ENCODE measurements at places on chromosomes 11 and 22. TPM values are rescaled to one million over a fixed set of nuclear protein-coding genes. Genes with fewer than 3 reads are reported as not detected.
A peak's percentile ranks its signal among the peaks of the same experiment; 100 is the strongest.

DNA sequence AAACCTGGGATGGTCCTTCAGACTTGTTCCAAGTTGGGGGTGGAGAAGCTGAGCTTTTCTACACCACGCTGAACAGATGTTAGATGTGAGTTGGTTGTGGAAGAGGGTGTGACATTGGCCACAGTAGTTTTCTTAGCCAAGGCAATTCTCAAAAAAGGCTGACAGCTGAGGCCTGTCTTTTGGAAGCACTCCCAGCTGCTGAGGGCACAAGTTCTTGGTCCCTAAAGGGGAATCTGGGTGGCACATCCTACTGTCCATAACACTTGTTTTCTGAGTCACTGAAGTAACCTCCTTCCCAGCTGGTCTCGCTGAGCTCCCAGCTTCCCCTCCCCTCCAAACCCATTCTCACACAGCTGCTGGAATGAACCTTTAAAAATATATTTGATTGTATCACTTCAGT lies 375.7 kb upstream of the KIRREL3 start:
- H3K4me3 ChIP-seq = no peak overlapping the region
- H3K27ac ChIP-seq = no peak overlapping the region
- no peaks in the 10 kb centered on the region for H3K4me1 ChIP-seq
- no peaks in the 10 kb centered on the region for H3K36me3 ChIP-seq
- H3K27me3 ChIP-seq = no peaks in the 10 kb centered on the region
- peak; percentile 40 for DNase-seq

DNA sequence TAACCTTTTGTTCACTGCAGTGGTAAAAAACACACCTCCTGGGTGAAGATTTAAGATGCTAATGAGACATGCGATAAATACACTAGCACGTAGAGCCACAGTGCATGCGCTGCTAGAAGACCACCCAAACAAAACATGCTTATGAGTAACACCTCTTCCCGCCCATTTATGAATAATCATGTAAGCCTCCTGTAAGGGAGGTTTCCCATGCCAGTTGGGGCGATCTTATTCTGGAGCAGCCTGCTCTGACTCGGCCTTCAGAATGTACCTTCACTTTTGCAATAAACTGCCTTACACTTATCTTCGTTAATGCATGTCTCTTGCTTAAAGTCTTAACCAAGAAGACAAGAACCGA lies 18.1 kb upstream of the SCARF2 start:
- peaks cover 12% of the 10 kb centered on the region for H3K4me1 ChIP-seq
- peaks cover 21% of the 10 kb centered on the region for H3K36me3 ChIP-seq
- no peak overlapping the region for H3K4me3 ChIP-seq
- DNase-seq = no peak
- no peaks in the 10 kb centered on the region for H3K27me3 ChIP-seq

DNA sequence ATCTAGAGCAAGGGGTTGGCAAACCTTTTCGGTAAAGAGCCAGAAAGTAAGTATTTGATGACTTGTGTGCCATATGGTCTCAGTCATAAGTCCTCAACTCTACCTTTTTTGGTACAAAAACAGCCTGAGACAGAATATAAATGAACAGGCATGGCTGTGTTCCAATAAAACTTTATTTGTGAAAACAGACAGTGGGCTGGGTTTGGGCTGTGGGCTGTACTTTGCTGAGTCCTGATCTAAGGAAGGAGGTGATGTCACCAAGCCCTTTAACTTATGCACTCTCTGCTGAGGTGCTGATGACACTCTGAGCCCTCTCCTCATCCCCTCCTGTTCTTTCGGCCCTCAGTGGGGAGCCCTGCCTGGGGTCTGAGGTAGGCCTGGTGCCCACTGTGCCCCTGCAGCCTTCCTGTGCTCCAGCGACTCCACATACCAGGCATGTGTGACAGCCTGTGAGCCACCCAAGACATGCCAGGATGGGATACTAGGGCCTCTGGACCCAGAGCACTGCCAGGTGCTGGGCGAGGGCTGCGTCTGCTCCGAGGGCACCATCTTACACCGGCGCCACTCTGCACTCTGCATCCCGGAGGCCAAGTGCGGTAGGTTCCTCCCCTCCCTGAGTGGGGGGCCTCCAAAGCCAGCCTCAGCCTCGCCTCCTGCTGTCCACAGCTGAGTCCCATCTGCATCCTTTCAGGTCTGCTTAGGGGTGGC lies 85.9 kb upstream of the MYOD1 start:
- H3K4me3 ChIP-seq = no peak overlapping the region
- no peaks in the 10 kb centered on the region for H3K36me3 ChIP-seq
- peak; percentile 44 for DNase-seq
- H3K27me3 ChIP-seq = peaks cover 4% of the 10 kb centered on the region

DNA sequence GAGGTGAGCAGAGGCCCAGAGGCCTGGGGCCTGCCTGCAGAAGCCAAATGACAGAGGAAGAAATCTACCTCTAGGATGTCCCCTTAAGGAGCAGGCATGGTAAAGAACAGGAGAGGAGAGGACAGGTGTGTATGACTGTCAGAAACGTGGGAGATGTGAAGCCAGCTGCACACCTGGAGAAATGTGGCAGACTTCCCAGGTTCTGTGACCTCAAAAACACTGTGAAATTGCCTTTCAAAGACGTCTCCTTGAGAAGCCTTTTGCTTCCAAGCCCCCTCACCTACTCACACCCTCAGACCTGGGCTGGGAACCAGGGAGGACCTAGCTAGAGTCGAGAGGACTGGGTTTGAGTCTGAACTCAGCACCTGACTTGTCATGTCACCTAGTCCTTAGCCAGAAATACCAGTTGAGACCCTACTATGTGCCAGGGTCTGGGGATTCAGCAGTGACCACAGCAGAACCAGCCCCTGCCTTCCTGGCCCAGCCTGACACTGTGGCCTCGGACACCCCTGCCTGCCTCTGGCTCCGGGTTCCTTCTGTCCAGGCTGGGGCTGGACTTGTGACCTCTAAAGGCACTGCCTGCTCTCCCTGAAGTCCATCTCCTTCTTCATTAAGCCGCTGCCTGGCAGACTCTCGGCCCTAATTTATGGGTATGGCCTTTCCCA lies 5.6 kb downstream of the TPBGL start:
- no peak for DNase-seq
- H3K36me3 ChIP-seq = no peaks in the 10 kb centered on the region
- no peak overlapping the region for H3K4me3 ChIP-seq

DNA sequence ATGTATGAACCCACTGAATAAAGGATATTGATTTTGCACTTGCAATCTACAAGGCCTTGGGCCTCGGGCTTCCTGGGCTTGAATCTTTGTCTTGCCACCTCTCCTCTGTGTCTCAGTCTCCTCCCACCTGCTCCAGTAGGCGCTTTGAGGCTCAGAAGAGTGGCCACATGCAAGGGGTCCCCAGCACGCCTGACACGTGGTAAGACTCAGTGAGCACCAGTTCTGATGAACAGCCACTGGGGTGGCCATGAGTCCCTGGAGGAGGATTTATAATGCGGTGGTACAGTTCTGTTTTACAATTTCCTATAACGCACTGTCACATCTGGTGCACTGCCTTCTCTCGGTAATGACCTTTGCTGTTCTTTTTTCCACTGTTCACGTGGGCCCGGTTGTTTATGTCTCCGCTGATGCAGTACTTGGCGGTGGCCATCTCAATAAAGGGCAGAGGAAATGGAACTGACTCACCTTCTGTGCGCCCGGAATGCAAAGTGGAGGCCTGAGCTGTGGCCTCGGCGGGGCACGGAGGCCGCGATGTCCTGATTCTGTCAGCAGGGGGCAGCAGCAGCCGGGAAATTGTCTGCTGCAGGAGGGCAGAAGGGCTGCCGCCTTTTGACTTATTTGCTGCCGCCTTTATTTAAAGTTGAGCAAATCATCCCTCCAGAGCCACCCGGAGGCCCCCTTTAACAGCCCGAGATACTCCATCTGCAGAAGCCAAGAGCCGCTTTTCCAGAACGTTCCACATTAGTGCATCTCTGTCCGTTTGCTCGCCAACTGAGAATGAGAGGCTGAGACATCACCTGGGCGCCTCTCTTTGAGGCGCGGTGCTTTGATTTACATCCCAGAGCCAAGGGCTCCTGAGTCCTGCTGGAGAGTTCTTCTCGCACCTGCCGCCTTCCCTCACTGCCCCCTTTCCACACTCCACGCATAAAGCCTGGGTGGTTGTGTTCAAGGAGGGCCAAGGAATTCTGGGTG lies 6.0 kb upstream of the IFT27 start:
- DNase-seq = peak; percentile 97
- H3K4me1 ChIP-seq = peaks cover 27% of the 10 kb centered on the region
- H3K4me3 ChIP-seq = peak overlapping the region; percentile 63
- H3K36me3 ChIP-seq = no peaks in the 10 kb centered on the region

MAPK1 gene
- total RNA-seq = 101 TPM

Data from activated CD4-positive, alpha-beta T cell treated with anti-CD3 and anti-CD28 coated beads, Interleukin-2, amount 10 ng/mL, durations not matched to agents 24 days and 14 days (primary cell).